GM23338 (cell line): ENCODE measurements at places on chromosomes 4 and X.

GRCh38 chrX:51802917-51803688, 59.9 kb downstream of the GSPT2 start:
- DNase-seq, result peak; percentile 85

DNA sequence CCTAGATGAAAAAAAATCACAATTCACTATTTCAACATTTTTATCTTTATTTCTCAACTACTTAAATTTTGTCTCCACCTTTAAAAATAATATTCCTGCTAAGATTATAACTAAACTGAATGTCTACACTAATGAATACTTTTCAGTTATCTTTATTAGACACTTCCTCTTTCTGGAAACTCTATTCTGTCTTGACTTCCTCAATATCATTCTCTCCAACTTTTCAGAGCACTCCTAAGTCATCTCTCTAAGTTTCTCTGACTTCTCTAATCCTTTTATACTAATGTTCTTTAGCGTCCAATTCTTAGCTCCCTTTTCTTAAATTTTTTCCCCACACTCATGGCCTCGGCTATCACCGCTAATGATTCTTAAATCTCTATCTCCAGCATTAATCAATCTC, 374.2 kb downstream of the FBXO8 start:
- DNase-seq, result no peak

GRCh38 chrX:30627818-30628652, 25.2 kb upstream of the GK start:
- no peak for DNase-seq

DNA sequence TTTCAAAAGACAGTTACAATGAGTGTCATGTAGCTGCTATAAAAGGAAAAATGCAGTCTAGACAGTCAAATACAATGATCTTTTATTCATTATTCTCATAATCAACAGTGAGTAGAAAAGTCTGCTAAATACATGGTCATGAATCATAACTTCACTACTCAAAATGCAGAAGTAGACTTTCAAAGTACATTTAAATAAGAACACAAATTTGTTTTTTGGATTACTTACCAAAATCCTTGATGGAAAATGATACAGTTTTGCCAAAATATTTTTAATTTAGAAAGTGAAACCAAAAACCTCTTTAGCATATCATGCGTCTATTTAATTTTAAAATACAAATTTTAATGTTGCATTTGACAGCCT, 4.9 kb downstream of the ACSL4 start:
- no peak for DNase-seq

- no peak for DNase-seq
These were observed 723.6 kb downstream of the TRAM1L1 start for GRCh38 chr4:116361790-116362189.

DNA sequence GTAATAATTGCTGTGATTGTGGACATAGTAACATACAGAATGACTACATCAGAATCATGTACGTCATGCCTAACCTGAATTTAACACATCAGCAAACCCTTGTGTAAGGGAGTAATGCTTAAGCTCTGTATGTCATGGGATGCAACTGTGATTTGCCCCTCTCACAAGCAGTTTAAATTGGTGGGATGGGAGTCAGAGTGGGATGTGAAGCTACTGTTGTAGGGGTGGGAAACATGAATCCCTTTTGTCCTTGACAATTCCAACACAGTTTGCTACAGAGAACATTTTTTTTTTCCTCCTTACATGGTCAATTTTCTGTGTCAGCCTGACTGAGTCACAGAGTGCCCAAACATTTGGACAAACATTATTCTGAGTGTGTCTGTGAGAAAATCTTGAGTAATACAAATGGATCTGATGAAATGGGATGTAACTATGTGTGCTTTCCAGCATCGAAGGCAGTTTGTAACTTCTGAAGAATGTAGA, 392.8 kb downstream of the GPM6A start:
- DNase-seq, result no peak

DNA sequence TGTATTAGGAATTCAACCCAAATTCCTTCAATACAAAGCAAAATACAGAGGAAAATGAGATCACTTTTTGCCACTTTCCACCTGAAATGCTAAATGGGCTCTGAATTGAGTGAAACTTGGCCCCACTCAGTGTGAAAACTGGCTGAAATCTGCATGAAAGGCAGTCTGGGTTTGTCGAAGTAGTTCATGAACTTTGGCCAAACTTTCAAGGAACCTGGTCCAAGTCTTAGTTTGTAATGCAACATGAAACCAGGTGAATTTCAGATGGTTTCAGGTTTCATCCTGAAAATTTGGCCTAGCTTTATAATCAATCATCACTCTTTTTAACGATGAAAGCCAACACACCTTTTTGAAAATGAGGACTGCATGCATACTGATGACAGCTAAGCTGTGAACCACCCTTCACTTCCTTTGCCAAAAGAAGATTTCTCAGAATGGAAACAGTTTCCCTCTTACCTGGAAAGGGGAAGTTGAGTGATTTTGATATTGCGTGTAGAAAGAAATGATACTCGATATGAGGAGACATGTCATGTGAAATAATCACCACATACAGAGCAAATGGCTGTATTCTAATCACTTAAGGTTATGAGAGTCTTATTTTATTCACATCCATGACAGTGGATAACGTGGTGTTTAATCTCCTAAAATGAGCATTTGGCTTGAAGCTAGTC, 209.9 kb upstream of the ETNPPL start:
- DNase-seq, result no peak

DNA sequence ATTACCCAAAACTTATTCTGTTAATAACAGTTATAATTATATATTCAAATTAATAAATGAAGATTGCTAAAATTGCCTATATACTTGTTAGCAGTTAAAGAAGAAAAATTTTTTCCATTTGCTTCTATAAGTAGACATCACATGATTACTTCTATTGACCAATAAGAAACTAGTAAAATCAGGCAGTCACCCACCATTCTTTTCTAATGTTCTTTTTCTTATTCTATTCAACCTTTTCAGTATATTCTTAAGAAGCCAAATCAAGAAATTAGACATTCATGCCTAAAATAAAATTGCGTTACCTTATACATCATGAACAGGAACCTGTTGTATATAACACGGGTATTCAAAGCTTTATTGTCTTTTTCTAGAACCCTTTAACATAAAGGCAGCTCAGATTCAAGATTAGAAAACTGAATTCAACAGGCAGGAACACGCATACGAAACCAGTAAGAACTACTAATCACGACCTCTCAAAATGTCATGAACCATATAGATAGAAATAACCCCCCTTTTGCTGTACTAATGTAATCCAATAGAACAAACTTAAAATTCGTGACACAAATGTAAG, 568.1 kb upstream of the DIPK2B start:
- no peak for DNase-seq

DNA sequence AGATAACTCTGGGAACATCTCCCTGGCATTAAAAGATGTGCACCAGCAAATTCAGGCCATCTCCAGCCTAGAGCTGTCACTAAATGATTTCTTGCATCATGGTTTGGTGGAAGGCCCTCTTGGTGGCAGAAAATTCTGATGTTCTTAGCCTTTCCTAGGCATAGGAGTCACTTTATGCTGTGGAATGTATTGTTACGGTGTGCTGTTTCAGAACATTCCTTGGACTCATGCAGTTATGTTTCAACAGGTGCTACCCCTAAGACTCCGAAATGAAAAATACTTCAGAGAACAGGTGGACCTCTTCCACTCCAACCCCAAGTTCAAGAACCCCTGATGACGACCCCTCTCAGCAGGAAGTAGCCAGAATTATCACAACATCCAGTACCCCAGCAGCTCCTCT, 20.3 kb upstream of the PAPSS1 start:
- peak; percentile 28 for DNase-seq

- DNase-seq, result no peak
These were observed 802.4 kb downstream of the TRIML1 start for GRCh38 chr4:188941524-188942119.

DNA sequence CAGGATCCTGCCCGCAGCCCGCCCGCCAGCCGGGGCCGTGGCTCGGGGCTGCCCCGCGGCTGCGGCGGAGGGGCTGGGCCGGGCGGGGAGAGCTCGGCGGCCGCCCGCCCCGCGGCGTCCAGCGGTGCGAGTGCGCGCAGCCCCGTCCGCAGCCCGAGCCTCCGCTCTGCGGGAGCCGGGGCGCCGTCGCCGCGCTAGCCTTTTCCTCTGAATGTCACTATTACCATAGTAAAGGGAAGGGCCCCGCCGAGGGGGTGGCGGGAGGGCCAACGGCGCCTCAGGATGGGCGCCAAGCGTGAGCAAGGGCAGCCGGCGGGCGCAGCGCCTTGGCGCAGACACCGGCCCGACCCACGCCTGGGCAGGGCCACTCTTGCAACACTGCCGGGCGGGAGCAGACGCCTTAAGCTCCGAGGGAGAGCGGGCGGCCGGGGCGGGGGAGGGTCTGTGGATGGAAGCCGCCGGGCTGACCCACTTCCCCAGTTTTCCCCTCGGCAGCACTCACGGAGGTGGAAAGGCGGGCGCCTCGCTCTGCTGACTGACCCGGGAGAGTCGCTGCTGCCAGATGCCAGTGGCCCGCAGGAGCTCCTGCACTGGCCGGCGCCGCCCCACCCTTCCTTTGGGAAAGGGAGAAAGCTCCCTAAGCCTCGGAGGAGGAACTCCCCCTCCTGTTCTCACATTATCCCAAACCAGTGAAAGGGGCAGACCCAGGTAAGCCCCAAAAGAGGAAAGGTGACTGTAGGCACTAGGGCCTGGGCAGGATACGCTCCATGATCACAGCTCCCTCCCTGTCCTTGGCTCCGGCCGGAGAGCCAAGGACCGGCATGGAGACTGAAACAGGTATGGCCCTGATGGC, 329.4 kb downstream of the HNRNPD start:
- peak; percentile 82 for DNase-seq

GRCh38 chrX:68672581-68673318, 25.3 kb downstream of the STARD8 start:
- no peak for DNase-seq

- no peak for DNase-seq
These were observed 32.7 kb downstream of the ACSL1 start for GRCh38 chr4:184792950-184793555.

- no peak for DNase-seq
These were observed 92.8 kb downstream of the AMELX start for GRCh38 chrX:11386001-11386523.

GRCh38 chrX:64205735-64206501, 410 bp upstream of the AMER1 start:
- peak; percentile 87 for DNase-seq

GRCh38 chr4:187124331-187124730, 400.7 kb upstream of the FAT1 start:
- no peak for DNase-seq

DNA sequence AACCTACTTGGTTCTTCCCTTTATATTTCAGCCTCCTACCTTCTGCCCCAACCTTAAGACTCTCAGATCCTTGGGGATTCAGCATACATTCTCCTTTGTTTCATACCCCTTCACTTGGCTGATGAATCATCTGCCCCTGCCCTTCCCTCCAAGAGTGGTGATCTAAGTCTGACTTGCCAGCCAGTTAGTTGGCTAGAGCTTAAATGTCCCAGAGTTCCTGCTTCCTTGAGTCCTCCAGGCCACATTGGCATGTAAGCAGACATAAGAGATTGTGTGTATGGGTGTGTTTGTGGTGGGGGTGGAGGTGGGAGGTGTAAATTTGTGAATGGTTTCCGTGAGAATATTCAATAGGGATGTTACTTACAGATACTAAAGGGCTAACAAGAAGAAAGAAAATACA, 3.7 kb upstream of the TEX13D start:
- DNase-seq, result no peak

DNA sequence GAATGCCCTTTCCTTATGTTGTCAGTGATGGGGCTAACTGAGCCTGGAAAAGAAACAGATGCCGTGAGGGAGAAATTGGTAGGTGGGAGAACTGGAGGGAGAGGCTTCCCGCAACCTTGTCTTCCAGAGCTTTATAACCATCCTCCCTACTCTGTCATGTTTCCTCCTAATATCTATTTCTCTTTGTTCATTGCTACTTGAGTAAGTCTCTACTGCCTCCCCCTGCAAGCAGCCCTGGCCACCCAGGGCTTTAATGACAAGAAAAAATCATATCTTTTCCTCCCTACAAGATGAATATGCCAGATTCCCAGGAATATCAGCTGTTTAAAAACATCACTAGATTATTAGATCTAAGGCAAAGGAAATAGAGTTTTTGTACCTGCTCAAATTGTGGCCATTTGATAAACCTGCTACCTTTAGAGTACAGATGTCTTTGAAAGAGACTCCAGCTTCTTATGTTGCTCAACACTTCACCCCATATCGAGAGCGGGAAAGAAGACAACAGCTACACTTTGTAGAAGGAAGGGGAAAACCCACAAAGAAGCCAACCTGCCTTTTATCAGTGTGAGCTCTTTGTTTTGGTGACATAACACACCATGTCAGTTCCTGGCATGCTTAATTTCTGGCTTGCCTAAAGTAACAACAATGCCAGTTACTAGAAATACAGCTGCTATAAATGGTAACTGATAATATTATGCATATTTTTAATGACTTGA, 186.6 kb upstream of the LEF1 start:
- no peak for DNase-seq

GRCh38 chr4:132383571-132384199, 765.4 kb upstream of the PCDH10 start:
- DNase-seq, result no peak

- DNase-seq, result peak; percentile 32
These were observed 13.4 kb upstream of the COL25A1 start for GRCh38 chr4:109315818-109316217.

GRCh38 chrX:131764216-131764615, 220.3 kb downstream of the OR13H1 start:
- DNase-seq, result no peak

DNA sequence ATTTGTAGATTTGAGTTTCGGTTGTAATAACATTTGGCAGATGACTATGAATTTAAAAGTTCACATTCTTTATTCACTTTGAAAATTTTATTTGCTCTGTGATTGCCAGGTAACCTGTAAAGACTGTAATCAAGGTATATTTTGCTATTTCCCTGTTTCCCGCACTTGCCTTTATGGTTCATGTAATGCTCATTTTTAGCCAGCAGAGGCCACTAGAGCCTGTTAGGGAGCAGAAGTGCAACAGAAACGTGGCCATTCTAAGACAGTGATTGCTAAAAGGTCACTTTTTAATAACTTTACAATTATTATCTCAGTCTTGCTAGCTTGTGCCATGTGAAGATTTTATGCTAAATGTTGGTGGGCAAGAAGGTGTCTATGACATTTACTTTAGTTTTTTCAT, 12.4 kb downstream of the YIPF6 start:
- peak; percentile 55 for DNase-seq

DNA sequence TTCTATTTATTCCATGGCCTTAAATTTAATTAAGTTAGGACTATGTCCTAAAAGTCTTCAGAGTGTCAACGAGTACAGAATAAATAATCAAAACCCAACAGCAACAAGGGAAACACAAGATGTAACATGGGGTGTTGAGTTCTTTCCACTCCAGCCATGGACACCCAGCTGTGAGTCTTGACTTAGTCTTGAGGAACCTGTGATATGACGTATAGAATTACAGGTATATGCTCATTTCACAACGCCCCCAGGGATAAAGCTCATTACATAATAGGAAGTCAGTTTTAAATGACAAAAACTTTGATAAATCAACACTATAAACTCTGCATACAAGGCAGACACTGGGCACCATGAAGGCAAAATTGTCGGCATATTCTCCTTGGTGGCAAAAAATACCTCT, 200.0 kb upstream of the CASK start:
- DNase-seq, result no peak

GRCh38 chr4:104860238-104861123, 286.2 kb upstream of the TET2 start:
- peak; percentile 89 for DNase-seq

GRCh38 chrX:112784692-112785091, 55.9 kb downstream of the AMOT start:
- DNase-seq, result no peak
